ENCODE measurements at places on chromosomes 12 and 14.

- DNase-seq = peak; percentile 88
Measured at GRCh38 chr14:93431036-93431670, 414 bp downstream of the UNC79 start.

GRCh38 chr14:95814363-95815225 lies 62.0 kb upstream of the TUNAR start:
- DNase-seq = no peak

DNA sequence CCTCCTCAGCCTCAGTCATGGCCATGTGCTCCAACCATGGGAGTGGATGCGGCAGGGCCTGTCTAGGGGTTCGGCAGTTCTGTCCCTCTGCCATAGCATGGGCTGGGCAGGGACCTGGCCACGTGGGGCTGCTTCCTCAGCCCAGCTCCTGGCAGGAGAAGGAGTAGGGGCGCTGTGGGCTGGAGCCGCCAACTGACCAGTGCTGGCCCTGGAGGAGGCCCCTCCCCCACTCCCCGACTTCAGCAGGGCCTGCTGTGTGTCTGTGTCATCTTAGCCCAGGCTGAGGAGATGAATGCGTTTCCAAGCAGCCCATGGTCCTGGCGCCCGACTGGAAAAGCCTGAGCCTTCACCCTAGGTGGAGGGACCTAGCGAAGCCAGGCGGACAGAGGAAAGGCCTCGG lies 2.7 kb upstream of the PACS2 start:
- no peak for DNase-seq

GRCh38 chr14:102178806-102179205 lies 39.1 kb downstream of the WDR20 start:
- no peak for DNase-seq

DNA sequence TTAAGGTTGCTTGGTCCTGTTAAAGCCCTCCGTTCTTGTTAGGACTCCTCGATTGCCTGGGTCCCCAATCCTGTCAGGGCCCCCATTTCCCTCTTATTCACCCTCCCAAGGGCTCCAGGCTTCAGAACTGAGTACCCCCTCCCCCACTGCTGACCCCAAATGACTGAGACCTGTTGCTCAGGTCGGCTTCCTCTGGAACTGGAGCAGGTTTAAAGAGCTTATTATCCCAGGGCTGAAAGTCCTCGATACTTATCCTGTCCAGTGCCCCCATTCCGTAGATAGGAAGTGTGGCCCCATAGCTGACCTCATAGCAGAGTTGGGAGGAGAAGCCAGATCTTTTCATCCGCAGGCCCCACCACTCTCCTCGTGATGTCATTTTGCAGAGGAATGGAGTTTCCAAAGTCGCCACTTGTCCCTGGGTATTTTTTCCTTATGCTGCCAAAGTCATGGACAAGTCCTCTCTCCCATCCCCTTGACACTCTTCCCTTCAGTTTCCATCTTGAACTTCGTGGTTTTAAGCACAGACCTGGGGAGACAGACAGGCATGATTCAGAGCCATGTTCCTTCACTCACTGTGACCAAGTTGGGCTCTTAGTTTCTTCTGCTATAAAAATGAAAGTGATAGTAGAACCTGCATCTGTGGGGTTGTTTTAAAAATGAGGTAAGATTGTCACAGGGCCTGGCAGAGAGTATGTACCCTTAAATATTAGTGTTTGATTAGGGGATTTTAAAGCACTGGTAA lies 1.2 kb downstream of the USP30 start:
- no peak for DNase-seq

DNA sequence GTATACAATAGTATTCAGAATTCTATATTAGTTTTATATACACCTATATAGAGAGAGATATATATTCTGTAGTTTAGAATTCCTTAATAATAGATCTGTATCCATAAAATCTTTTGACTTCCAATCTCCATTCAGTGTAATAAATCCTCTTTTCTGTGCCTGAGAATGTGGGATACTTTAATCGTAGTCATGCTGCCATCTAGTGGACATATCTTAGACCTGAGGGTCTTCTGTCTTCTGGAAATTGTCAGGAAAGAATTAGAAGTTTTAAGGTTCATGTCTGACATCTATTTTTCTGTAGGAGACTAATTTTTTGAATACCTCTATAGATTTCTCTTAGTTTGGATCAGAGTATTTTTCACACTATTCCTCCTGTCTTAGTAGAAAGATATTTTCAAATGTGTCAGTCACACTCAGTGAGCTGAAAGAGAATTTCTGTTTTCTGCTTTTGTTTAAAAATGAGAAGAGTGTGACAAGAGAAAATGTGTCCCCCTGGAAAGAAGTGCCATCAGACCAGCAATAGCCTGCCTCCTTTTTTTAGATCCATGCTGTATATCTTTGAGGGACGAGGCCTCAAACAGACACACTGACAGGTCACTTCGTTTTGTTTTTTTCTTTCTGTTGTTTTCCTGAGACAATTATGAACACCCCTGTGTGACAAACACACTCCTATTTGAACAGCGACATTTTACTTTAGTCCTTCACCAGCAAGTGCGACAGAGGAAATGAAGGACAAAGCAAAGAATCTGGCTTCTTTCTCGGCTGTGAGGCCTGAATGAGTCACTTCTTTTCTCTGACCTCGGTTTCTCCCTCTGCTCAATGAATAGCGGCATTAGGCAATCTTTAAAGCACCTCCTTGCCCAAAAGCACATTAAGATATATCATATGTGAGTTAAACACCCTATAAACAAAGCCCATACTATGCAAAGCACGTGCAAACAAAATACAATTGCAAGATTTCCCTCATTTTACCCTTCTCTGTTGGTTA lies 96.3 kb downstream of the GALC start:
- DNase-seq = peak; percentile 38

DNA sequence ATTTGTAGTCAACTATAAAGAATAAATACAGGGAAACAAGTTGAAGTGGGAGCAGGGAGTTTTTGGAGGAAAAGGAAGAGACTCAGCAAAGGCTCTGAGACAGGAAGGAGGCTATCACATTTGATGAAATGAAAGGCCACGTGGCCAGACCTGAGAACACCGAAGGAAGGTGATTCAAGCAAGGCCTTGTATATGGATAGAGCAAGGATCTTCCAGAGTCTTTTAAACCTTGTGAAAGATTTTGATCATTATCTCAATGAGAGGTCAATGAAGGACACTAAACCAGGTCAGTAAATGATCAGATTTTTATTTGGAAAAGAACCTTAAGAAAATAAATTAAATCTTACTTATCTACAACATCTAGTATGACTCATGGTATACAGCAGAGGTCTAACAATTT lies 523.5 kb downstream of the SLC16A7 start:
- DNase-seq = no peak

DNA sequence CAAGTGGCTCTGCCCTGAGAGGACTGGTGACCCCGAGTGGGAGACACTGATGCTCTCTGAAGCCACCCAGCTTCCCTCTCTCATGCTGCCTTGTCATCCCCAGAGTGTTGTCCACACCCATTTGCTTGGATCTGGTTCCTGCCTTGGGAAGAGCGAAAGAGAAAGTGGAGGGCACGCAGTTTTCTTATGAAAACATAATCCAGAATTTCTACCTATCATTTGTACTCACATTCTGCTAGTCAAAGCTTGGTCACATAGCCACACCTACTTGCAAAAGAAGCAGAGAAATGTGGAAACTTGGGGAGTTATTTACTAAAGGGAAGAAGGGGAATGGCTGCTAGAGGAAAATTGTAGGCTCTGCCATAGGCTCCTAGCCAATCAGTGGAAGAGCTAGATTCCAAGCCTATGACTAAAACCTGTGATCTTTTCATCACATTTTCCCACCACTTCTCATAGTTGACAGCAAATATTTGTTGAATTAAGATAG lies 326.3 kb downstream of the ZFP36L1 start:
- no peak for DNase-seq

DNA sequence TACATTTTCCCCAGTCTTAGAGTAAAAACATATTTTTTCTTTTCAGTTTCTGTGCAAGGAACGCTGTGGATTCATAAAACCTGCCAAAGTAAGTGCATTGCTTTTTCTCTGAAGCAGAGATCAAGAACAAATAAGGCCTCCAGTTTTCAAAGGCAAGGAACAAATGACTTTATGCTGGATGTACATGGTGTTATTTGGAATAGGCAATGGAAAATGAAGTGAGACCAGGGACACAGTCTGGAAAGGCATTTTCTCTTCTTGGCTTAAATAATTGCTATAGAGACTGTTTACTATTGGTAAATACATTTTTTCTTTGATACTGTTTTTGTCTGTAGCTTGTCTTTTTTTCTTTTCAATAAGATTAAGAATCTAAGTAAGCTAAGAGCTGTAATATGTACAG lies 725.9 kb upstream of the MDGA2 start:
- no peak for DNase-seq

GRCh38 chr12:29086325-29087271 lies 62.5 kb upstream of the FAR2 start:
- DNase-seq = no peak

DNA sequence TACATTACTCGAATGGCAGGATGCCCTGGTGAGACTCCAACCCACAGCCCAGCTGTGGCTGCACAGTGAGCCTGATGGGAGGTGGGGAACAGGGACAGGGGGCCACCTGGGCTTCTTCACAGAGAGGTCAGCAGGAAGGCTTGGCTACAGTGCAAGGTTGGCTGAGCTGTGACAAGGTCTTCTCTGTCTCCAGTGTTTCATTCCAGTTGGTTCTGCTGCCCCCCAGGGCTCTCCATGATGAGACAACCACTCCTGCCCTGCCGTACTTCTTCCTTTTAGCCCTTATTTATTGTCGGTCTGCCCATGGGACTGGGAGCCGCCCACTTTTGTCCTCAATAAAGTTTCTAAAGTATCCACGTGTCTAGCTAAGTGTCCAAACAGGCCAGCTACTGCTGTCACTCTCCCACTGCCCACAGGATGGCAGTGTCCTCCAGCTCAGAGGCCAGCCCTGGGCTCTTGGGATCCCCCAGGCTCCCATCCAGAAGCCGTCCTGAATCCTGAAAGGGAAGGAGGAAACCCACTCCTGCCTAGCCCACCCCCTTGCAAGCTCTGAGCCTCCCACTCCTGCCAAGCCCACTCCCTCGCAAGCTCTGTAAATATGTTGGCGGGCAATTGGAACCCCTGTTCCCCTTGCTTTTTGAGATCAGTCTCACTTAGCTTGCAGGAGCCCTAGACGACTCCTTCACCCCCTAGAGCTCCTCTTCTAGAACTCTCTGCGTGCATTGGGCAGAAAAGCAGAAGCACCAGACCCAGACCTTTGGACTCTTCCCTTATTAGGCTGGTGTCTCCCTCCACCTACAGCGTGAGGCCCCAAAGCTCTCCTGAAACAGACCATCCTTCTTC lies 5.4 kb downstream of the C1QL4 start:
- DNase-seq = peak; percentile 8

DNA sequence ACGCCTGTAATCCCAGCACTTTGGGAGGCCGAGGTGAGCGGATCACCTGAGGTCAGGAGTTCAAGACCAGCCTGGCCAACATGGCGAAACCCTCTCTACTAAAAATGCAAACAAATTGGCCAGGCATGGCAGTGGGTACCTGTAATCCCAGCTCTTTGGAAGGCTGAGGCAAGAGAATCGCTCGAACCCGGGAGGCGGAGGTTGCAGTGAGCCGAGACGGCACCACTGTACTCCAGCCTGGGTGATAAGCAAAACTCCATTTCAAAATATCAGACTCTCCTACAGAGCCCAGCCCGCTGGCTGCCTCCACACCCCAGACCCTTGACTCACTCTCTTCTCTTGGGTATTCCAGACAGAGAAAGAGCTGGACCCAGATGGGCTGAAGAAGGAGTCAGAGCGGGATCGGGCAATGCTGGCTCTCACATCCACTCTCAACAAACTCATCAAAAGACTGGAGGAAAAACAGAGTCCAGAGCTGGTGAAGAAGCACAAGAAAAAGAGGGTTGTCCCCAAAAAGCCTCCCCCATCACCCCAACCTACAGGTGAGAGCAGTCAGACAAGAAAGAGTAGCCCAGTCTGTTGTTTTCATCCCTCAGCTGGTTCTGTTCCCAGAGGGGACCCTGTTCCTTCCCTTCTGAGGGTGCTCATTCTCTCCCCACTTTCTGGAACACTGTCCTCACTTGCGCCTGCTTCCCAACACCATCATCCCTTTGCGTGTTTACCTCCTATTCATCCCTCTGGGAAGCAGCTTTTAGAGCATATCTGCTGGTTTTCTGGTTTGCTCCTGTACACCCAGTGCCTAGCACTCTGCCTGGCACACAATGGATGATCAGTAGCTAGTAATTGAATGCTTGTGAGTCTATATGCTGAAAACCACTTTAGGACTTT lies 19.7 kb downstream of the AGAP2 start:
- DNase-seq = no peak

DNA sequence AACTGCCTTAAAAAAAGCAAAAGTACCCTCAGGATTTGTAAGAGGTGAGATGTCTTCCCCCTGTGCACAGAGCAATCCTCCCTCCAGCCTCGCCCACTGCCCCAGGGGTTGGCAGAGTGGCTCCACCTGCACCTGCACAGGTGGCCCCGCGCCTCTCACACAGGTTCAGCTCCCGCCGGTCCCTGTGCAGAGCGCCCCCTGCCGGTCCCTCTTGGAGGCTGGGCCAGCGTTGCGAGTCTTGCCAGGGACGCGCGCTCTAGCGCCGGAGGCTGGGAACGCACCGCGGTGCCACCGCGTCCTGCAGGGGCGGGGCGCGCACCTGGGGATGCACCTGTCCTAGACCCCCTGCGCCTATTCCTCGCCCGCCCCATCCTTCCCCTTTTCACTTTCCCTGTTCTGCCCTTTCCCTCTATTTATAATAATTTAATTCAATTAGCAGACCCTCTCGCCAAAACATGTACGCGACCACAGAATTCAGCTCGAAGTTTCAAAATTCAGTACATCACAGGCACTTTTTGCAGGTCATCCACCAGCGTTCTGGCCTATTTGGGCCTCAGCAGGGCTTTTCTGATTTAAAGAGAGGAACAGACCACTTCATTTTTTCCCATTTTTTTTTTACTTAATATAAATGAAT lies 618.6 kb downstream of the AACS start:
- DNase-seq = no peak

GRCh38 chr14:71143381-71144290 lies 236.4 kb downstream of the PCNX1 start:
- DNase-seq = no peak

- DNase-seq = no peak
Measured at GRCh38 chr12:21818627-21819026, 44.1 kb upstream of the KCNJ8 start.

- no peak for DNase-seq
Measured at GRCh38 chr12:86660488-86661147, 404.4 kb upstream of the MGAT4C start.

GRCh38 chr14:23610815-23611289 lies 25.3 kb upstream of the DHRS2 start:
- no peak for DNase-seq

DNA sequence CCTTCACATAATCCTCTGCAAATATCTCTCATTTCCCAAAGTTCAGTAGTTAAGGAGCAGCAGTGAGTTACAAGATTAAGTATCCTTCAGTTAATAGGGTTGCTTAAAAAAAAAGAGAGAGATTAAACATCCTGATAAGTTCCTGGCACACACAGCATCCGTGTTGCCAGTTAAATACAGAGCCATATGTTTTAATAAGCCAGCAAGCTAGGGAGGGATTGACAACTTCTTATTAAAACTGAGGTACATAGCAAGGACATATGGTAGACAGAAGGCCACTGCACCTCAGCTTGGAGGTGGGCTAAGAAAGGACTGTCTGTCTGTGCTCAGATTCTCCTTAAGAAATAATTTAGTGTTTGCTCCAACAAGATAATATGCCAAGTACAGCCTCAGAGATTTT lies 9.6 kb upstream of the TMEM30B start:
- DNase-seq = no peak

Data from NCI-H446 treated with DMSO at 0.1 percent for 48 hours (cell line).